ENCODE measurements at places on chromosomes 11 and 22.
A peak's percentile ranks its signal among the peaks of the same experiment; 100 is the strongest.

DNA sequence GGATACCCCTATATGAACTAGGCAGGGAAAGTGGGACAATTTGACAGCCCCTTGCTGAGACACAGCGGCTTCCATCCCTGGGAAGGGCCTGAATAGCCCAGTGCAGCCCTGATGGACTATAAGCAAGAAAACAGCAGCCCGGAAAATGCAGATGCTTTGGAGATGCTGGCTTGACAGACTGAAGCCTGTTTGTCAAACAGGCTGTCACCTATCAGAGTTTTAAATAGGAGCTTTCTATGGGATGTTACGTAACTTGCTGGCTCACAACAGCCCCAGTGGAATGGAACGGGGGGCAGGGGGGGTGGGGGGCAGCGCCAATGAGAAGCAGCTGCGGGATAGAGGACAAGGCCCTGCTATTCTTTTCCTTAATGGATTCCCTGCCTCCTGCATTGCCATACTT, 91.9 kb upstream of the NTM start:
- no peak for DNase-seq

DNA sequence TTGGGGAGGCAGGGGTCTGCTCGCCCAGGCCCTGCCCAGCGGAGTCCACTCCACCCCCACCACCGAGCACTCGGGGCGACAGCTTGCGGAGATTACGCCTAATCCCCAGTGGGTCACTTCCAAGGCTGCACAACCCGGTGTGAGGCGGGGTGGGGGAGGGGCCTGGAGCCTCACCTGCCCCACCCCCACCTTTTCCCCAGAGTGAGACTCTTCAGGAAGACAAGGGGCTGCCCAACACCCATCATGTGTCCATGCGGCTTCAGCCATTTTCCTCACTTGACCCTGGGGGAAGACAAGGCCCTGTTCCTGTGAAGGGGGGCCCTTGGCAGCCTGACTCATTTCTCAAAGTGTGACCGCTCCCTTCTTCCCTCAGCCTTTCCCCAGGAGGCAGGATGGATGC, 12.5 kb downstream of the SYNGR1 start:
- no peak for DNase-seq

GRCh38 chr11:66006891-66007176, 4.5 kb downstream of the BANF1 start:
- DNase-seq = no peak

GRCh38 chr11:64388894-64389293, 29.9 kb downstream of the RPS6KA4 start:
- no peak for DNase-seq

DNA sequence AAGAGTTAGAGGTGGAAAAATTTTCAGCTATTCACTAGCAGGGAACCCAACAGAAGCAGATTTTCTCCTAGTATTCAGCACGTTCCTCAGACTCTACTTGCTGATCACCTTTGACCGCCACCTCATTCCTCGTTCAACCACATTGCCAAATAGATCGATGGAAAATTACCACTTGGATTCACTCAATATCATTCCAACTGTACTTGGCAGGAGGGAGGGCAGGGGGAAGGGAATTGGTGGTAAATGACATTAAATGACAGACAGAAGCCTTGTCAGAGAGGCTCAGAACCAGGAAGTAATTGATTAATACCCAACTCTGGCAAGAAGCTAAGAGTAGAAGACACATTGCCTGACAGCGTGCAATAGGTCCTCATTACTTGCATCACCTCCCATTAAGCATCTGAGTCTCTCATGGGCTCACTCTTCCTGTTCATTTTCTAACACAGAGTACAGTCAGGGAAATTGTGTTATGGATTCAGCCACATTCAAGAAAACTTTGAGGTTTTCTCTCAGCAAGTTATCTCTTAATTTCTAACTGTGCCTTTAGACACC, 240.5 kb upstream of the FAT3 start:
- no peak for DNase-seq

- no peak for DNase-seq
Measured at GRCh38 chr11:13262096-13262495, 15.5 kb upstream of the BMAL1 start.

DNA sequence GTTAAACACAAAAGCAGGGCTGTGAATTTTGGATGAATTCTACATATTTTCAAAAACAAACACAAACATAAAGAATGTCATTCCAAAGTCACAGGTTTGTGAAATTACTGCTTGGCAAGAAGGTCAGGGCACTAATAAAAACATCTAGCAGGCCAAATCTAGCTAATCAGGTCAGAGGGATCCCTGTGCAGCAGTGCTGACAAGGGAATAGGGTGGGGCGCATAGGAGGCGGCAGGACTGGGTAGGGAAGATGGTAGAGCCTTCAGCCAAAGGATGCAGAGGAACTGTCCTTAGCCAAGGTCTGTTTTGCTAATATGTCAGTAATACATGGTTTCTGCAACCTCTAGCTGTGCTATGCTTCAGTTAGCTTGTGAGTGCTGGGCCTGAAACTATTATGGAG, 396.6 kb downstream of the TENM4 start:
- no peak for DNase-seq

GRCh38 chr22:21041937-21042336, 3.8 kb upstream of the LRRC74B start:
- no peak for DNase-seq

GRCh38 chr11:60953781-60954180, 1.8 kb upstream of the SLC15A3 start:
- no peak for DNase-seq

- no peak for DNase-seq
Measured at GRCh38 chr11:12941671-12942070, 67.4 kb upstream of the RASSF10 start.

DNA sequence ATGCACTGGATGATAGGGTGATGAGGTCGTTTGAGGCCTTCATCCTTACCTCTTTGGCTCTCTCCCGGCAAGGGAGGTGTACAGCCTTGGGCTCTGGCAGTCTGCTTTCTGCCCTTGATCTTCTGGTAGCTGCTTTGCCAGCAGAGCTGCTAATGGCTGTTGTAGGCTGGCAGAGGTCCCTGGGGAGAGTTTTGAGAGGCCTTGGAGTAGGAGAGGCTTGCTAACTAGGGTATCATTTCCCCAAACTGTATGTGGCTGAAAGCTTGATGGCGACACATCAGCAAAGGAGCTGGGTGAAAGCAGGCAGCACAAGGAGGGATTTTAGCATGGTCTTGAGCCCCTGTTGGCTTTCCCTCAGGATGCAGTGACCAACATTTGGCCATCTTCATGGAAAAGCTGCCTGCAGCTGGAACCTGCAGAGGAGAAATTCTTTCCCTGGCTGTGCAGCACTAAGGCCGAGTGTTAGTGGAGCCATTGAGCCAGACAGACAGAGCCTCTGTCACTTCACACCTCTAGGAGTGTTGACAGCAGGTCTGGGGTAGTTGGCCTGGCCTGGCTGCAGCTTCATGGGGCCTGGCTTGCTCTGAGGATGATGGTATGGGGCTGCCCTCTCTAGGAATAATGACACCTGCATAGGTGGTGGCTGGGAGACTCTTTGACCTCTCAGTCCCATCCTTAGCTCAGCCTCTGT, 3.5 kb upstream of the AMPD3 start:
- DNase-seq = no peak

- DNase-seq = no peak
Measured at GRCh38 chr11:1162491-1163311, 4.9 kb downstream of the MUC5AC start.

GRCh38 chr11:113188371-113188834, 126.0 kb upstream of the TTC12 start:
- DNase-seq = no peak

GRCh38 chr11:112580864-112581263, 320.2 kb upstream of the PLET1 start:
- DNase-seq = no peak

DNA sequence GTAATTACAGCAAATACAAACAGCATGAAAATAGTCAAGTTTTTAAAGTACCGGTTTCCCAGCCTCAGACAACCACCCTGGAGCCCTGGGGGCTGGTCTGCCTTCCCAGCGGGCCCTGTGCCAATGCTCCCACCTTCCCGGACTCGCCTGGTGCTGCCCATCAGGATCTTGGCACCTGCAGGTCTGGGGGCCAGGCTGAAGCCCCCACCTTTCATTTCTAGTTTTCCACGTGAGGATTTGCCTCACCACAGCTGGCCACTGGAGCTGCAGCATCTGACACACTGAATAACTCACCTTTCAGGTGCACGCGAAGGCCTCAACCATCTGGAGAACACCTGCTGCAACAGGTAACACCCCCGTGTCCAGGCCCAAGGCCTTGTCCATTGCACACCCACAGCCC, 108.7 kb upstream of the THY1 start:
- DNase-seq = no peak

DNA sequence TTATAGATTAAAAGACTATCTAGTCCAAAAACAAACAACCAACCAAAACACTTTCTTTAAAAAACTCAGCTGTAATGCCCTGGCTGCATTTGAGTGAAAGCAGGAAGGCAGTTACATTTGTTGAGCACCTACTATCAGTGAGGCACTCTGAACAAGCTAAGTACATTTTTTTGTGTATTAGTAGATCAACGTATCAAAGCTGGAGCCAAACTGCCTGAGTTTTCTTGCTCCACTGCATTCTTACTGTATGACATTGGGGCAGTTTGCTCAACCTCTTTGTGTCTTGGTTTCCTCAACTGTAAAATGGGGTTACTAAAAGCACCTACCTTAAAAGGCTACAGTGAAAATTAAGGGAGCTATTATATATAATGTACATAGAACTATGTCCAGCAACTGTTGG, 22.0 kb downstream of the COA4 start:
- no peak for DNase-seq

DNA sequence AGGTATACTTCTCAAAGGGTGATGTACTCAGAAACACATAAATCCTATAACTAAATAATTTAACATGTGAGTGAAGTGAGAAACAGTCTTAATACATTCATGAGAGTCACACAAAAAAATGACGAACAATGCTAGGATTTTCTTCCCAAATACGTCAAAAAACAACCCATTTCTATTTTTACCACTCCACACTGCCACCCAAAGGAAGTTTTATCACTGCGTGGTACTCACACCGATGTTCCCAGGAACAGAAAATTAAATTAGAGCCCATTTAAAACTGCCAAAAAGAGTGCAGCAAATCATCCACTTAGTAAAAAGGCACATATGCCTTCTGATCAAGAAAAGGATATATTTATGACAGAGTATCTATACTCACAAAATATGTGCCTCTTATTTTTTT, 710.9 kb upstream of the FAT3 start:
- no peak for DNase-seq

GRCh38 chr11:85673393-85673792, 8.5 kb upstream of the CREBZF start:
- DNase-seq = no peak

- DNase-seq = no peak
Measured at GRCh38 chr11:69010964-69011623, 2.0 kb downstream of the MRGPRF start.

DNA sequence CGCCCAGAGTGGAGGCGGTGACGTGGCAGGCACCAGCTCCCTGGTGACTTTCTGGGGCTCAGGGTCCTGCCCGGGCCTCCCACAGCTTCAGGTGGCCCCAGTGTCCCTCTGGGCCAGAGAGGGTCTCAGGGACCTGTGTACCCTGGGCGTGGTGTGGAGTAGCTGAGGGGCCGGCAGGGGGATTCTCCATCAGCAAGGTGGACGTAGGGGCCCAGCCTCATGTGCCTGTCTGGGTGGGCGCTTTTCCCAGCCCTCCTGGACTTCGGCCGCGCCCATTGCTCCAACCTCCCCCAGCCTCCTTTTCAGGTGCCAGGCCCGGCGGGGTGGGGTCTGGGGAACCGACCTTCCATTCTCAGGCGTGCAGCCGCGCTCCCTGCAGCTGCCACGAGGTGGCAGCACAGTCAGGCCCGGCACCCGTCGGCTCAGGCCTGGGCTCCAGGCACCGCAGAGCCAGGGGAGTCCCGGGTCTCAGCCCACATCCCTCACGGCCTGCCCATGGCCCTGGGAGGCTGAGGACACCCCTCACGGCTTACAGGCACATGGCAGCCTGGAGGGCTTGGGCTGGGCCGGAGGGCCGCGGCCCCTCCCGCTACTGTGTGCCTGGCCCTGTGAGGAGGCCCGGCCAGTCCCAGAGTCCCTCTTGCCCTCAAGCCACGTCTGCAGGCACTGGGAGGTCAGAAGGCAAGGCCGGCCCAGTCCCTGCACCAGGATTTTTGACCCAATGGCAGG, 19.9 kb upstream of the MUC5B start:
- DNase-seq = no peak

GRCh38 chr11:79834015-79834414, 393.2 kb upstream of the TENM4 start:
- DNase-seq = no peak

GRCh38 chr22:21582801-21583740, 15.6 kb downstream of the UBE2L3 start:
- no peak for DNase-seq

GRCh38 chr11:15878756-15879155, 477.6 kb downstream of the SOX6 start:
- DNase-seq = no peak

DNA sequence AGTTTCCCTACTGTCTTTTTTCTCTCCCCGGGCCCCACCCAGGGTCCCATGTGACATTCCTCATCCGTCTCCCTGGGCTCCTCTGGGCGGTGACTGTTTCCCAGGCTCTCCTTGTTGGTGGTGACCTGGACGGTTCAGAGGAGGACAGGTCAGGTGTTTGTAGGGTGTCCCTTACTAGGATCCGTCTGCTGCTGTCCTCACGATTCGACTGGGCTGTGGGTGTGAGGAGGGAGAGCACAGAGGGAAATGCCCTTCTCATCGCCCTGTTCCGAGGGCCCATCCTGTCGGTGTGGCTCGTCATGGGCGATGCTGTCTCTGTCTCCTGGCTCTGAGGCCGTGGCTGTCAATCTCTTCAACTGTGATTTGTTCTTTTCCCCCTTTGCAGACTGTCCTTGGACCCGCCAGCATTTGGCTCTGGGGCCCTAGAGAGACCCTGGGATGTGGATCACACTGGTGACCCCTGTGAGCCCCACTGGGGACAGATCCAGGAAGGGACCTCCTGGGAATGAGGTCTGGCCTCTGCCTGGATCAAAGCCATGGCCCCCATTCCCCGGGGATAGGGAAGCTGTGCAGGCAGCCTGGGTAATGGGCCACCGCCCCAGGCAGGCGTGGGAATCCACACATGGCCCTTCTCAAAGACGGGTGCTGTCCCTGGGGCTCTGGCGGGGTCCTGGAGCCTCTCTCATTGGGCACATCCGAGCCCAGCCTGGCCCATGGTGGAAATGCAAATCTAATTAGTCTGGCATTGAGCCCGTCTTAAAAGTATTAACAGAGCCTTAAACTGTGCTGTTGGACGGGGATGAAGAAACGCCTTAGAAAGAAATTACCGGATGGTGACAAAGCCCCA, 46.8 kb upstream of the KCNQ1OT1 start:
- no peak for DNase-seq

GRCh38 chr22:29480262-29480511, 169 bp downstream of the NEFH start:
- DNase-seq = no peak

DNA sequence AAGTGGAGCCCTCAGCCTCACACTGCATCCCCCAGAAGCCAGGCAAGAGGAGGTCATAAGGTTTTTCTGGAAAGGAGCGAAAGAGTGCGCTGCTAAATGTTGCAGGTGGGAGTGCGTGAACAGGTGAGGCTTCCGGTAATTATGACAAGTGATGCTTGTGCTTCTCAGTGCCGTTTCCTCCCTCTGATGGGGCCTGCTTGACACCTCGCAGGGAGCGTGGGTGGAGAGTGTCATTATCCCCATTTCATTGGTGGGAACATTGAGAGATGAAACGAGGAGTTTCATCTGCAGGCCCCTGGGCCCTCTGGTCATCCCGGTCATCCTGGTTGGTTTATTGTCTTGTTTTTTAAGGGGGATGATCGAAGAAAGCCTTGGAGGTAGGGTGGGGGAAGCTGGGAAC, 57.5 kb downstream of the BCR start:
- no peak for DNase-seq

GRCh38 chr22:40418366-40419201, 48.2 kb downstream of the SGSM3 start:
- peak; percentile 39 for DNase-seq
